ENCODE measurements at places on chromosomes 5 and 9.

DNA sequence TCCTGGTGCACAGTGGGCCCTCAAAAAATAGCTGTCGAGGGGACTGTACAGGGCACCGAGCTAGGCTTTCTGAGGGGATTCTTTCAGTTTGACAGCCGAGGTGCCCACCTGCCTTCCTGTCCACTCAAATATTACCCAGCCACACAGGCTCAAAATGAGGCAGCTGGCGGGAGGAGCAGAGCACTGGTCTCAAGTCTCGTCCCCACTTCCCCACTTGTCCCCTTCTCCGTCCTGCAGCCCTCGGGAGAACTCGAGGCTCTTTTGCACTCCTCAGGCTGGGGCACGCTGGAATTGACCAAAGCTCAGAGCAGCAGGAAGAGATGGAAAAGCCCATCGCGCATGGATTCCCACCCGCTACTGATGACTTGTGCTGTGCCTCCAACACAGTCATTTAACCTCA is 185.2 kb downstream of the HSPA4 start:
- DNase-seq, result no peak

DNA sequence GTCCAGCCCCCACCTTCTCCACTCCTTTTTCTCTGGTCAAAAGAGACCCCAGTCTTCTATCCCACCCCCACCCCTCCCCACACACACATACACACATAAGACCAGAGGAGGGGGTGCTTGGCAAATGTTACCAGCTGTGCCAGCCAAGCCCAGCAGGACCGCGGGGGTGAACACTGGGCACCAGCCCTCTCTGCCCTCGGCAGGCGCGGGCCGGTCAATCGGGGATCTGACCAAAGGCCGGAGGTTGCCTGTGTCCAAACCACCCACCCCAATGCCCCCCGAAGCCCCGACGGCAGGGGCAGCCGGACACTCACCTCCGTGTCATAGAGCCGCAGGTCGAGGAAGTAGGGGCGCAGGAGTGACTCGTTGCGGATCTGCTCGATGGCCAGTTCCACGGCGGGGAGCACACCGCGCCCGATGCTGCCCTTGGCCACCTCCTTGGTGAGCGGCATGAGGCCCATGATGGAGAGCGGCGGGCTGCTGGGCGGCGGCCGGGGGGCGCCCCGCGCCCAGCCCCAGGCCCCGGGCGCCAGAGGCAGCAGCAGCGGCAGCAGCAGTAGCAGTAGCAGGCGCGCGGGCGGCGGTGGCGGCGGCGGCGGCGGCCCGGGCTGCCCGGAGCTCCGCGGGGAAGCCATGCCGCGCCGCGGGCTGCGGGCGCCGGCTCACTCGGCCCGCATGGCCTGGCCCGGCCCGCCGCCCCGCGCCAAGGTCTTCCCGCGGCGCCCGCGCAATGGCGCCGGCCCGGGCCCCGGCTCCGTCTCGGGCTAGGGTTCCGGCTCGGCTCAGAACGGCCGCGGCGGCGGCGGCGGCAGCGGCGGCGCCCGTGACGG is 417 bp downstream of the GABBR2 start:
- no peak for DNase-seq

GRCh38 chr5:34854459-34855174 is 15.7 kb downstream of the TTC23L start:
- peak; percentile 61 for DNase-seq

DNA sequence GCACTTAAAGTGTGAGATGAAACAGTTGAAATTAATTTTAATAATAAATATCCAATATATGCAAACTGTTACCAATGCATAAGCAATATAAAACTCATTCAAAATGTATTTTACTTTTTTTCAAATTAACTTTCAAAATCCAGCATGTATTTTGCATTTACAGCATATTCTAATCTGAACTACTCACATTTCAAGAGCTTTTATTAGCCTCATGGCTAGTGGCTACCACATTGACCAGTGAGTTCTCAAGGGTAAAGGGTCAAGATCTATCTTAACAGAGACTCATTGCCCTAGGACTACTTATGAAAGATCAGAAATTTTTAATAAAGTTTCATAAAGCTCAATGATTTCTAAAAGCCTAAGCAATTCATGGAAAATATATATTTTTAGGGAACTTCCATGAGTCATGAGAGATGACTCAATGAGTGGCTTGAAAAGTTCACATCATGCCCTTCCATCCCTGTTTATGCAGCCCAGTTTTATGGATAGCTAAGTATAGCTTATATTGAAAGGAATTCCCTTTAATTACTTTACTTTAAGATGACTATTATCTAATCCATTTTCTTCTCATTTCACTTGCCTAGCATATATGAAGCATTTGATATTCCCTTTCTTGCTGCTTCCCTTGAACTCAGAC is 608.6 kb downstream of the SLCO4C1 start:
- no peak for DNase-seq

DNA sequence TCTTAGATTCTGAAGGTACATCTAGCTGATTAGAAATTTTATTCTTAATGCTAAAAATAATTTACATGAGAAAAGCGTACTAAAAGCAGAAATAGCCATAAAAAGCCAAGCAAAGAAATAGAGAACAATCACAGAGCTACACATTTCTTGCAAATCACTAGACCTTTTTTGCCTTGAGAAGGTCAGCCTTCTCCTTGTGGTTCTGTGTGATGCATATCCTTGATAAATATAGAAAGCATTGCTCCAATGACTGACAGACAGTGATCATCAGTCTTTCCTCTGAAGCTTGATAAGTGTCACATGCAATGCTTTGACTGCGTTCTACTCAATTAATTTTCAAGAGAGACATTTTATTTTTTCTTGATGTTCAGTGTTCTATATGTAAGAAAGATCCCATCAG is 226.9 kb downstream of the CEMIP2 start:
- DNase-seq, result no peak

DNA sequence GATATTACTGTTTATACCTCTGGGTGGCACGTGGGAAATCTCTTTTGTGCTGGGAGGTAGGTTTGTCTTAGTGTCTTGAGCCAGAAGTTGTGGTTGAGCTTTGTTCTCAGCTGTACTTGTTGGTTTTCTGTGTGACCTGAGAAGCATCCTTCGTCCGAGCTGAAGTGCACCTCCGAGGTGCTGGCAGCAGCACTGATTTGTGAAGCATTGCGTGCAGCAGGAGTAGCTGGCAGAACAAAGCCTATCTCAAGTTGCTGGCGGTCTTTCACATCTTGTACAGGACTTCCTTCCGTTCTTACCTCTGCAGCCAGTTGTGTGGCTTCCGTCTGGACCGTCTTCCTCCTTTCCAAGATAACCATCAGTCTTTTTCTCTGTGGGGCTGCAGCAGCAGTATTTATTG is 4.3 kb downstream of the PRRC2B start:
- no peak for DNase-seq

GRCh38 chr9:87263291-87263690 is 234.4 kb upstream of the DAPK1 start:
- no peak for DNase-seq

- DNase-seq, result no peak
Measured at GRCh38 chr9:121383715-121384114, 13.7 kb upstream of the STOM start.

DNA sequence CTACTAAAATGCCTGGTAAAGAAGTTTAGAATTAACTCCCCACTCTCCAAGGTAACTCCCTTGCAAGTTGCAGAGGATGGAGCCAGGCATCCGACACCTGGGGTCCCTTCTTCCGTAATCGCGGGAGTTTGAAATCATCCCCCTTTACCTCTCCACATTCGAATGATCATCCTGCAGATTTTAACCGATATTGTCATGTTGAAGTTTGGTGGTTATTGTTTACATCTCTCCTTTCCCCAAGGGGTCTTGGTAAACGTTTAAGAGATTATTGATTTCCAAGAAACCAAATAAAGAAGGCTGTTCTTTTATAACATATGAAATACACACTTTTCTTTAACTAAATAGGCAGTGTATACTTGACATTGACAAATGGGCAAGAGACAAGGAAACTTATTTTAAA is 26.7 kb downstream of the NR2F1 start:
- DNase-seq, result no peak

GRCh38 chr9:82164159-82164558 is 175.6 kb downstream of the SPATA31D1 start:
- no peak for DNase-seq

All from GM13976 (cell line).